ENCODE measurements at places on chromosomes 4 and X.

GRCh38 chr4:104848597-104849225 is 298.0 kb upstream of the TET2 start:
- no peak for DNase-seq

DNA sequence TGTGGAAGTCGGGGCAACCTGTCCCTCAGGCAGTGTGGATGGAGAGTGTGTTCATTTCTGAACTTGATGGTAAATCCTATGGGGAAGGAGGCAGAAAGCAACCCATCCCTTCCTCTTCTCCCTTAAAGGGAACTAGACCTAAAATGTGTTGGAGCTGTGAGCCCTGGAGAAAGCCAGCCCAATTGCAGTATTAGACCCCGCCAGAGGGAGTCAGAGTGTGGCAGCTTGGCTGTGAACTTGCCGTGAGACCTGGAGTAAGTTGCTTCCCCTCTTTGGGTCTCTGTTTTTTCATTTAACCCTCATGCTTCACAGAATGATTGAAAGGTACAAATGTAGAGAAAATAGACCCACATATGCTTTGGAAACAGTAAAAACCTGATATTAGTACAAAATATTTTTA is 108.7 kb upstream of the PAK3 start:
- DNase-seq, result no peak

DNA sequence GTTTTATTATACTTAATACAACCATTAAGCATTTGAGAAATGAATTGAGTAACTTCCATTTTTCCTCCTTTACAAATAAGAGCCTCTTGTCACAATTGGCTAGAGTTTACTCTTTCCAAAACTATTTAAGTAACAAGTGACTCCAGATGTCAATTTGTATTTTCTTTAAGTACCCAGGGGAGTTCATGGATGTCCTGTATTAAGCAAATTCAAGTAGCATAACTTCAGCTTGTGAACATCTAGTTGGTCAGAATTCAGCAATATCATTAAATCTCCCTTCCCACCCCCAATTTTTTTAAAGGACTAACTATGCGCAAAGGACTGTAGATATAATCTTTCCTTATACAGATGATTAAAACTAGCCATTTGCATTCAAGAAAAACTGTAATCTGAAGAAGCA is 1.4 kb upstream of the ADGRL3 start:
- no peak for DNase-seq

DNA sequence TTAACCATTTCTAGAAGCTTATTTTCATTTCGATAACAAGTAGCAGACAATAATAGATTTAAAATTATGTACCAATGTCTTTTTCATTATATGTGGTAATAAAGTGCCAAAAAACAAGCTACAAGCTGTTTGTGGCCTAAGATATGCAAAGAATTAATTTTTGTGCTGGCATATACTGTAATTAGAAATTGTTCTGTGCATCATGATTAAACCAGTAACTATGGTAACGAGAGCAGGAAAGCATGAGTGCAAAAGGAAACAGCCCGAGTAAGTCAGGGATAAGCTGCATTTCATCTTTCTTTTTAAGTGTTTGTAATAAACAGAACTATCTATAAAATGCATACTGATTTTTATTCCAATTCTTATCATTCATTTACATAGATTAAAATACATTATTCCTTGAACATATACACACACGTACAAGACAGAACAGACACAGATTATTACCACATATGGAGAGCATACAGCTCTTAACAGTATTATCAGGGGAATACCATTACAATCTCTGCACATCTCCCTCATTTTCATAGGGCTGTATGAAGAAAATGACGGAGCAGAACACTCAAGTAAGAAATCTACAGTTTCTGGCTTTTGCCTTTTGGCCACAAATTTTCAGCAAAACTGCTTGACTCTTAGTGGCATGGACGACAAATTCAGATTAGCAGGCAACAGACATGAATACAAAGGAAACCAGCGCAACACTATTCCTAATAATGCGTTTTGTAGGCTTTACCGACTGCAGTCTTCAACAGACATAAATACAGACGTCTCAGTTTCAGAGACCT is 121.3 kb upstream of the WDR17 start:
- no peak for DNase-seq

All from CD4-positive, alpha-beta T cell treated with Interleukin-6 for 4 hours (primary cell).